Cerebellar nuclear complex (tissue), 1 donor: ENCODE measurements at places on chromosomes 12 and 14.
A peak's percentile ranks its signal among the peaks of the same experiment; 100 is the strongest.

- DNase-seq, result no peak
These were observed at the start of gene B3GNT4 for GRCh38 chr12:122203301-122204166. TSS of gene B3GNT4 (plus strand) at chr12:122203709. CDS start at chr12:122204619, 910 bp downstream.

DNA sequence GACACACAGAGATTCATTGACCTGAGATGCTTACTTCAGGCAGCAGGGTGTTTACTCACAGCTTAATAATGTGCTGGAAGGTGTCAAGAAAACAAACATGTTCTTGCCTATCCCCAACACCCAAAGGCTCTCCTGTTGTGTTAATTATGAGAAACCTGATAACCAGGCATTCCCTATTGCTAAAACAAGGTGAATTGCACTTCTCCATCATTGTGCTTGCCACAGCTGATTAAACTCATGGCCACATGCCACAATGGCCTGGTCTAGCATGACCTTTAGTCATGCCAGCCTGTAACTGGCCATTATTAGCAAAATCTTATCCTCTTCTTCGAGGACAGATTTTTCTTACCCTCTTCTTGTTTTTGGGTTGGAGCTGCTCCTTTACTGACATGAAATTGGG, 21.4 kb downstream of the SMOC1 start:
- DNase-seq, result no peak

DNA sequence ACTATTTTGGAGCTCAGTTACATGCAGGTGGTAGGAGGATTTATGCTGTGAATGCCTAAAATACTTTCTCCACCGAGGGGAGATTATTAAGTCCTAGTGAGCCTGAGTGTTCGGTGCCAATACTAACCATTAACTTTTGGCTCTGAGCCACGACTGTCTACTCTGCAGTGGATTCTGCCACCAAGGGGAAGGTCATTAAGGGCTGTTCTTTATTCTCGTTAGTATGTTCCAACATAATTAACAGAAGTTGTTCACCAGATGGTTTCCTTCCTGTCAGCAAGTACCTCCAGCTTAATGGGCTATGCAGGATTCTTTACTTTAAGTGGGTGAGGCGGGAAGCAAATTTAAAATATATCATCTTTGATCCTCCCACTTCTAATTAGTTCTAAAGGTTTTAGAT, 326.3 kb downstream of the BMP4 start:
- no peak for DNase-seq

- no peak for DNase-seq
These were observed 377.1 kb upstream of the KITLG start for GRCh38 chr12:88957358-88957757.

- no peak for DNase-seq
These were observed 143.7 kb upstream of the FRMD6 start for GRCh38 chr14:51507906-51508511.

DNA sequence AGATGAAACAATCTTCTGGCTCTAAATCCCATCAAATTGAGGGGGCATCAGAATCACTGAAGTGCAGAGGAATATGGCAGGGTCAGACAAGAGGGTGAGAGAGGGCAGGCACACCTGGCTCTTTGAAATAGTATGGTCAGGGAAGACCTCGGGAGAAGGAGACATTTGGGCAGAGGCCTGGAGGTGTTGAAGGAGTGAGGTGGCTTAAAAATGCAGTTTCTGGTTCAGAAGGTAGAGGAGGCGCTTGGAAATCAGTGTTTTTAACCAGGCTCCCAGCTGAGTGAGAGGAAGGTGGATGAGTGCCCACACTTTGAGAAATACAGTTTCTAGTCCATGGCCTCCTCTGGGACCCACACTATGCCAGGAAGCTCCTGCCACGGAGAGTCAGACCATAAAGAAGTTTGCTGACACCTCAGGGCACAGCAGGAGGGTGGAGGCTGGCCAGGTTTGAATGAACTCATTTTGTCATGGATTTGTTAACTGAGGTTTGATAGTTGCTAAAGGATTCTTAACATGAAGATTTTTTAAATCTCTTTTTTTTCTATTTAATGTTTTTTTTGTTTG, 20.1 kb downstream of the NID2 start:
- DNase-seq, result no peak

DNA sequence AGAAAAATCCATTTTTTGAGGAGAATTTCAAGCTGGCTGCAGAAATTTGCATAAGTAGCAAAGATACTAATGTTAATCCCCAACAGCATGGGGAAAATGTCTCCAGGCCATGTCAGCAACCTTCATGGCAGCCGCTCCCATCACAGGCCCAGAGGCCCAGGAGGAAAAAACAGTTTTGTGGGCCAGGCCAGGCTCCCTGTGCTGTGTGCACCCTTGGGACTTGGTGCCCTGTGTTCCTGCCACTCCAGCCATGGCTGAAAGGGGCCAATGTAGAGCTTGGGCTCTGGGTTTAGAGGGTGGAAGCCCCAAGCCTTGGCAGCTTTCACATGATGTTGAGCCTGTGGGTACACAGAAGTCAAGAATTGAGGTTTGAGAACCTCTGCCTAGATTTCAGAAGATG, 76.3 kb downstream of the MGAT4C start:
- no peak for DNase-seq

DNA sequence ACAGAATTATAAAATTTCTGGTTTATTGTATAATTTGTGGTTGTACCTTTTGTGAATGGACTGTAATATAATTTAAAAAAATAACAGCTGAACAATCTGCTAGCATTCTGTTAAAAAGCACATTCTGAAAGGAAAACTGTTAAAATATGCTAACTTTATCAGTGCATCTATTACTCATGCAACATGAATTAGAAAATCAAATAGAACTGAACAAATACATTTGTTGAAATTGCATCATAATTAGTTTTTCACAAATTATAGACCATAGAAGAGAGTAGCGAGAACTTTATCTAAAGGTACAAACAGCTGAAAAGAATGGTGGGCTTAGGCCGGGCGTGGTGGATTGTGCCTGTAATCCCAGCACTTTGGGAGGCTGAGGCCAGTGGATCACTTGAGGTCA, 33.0 kb downstream of the PTPN21 start:
- no peak for DNase-seq

DNA sequence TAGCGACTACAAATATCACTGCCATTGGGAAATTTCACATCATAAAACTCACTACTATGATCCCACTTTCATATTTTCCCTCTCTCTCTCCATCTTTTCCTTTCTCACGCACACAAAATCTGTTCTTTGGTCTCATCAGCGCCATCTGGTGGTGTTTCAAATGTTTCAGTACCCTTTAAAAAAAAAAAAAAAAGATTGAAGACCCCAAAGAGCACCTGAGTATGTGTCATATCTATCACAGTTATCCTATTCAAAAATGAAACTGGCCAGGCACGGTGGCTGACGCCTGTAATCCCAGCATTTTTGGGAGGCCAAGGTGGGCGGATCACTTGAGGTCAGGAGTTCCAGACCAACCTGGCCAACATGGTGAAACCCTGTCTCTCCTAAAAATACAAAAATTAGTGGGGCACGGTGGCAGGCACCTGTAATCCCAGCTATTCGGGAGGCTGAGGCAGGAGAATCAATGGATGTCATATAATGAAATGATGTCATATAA, 72.4 kb downstream of the TTC9 start:
- DNase-seq, result peak; percentile 3

GRCh38 chr12:117890644-117891043, 78.1 kb downstream of the KSR2 start:
- no peak for DNase-seq

- no peak for DNase-seq
These were observed 98.7 kb downstream of the WIF1 start for GRCh38 chr12:65022421-65022820.

DNA sequence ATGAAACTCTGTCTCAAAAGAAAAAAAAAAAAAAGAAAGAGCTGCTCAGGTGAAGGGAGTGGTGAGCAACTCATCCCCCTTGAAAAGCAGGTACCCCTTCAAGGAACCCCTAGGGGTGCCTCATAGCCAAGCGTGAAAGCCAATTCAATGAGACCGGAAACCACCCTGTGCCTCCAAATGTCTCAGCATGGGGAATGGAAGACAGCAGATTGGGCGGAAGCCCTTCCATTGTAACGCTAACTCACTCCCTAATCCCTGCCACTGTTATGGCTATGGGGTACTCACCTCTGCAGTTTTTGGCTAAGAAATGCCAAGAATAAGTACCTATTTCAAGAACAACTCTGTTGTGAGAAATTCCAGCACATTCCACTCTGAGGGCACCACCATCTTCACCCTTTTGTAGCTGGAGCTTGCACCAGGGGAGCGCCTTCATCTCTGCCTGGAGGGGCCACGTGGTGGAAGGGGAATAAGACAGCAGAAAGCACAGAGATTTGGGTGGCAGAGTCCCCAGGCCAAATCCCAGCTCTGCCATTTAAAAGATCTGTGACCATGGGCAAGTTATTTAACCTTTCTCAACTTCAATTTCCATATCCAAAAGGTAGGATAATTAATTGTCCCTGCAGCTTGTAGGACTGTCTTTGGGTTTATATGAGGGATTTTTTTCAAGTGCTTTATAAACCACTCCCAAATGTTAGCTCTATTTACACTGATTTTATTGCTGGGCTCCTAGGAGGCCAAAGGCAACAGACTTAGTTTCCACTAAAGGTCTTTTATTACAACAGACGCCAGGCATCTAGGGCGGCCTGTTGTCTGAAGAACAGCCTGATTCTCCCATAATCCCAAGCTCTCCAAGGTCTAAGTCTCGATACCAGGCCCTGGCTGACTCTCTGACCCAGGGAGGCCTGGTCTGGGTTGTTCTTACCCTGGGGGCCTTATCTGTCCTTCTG, 63.9 kb downstream of the ITPK1 start:
- no peak for DNase-seq

- DNase-seq, result no peak
These were observed 7.8 kb downstream of the WNT1 start for GRCh38 chr12:48985901-48986300.

DNA sequence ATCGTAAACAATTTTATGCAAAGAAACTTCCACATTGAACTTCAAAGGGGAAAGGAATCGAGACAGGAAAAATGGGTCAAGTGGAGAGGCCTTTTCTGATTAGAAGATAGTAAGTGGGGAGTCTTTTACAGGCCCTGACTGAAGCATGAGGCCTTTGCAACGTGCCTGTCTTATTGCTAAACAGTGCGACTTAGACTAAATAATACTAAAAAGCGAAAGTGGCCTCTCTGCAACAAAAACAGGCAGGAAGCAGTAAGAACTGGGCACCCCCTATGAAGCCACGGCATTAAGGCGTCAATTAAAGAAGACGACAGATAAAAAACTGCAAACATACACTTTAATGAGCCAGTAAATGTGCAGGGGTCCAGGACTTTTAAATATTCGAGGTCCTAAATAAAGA, 283.4 kb upstream of the GRIP1 start:
- no peak for DNase-seq

DNA sequence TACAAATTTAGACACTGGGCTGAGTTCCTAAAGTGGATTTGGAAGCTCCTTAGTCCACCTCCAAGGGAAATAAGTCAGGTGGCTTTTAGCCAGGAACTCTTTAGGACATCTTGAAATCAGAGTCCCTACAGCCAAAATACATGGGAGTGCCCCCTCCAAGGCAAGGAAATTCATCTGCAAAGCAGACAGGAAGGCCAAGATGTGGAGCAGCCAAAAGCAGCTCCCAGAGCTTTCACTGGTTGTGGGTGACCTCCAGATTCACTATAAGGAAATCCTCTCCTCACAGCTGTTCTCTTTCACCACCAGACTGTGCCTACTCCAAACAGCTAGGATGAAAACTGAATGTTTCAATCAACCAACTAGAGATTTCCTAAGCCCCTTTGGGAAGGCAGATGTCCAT, 6.6 kb downstream of the TTC9 start:
- no peak for DNase-seq

- DNase-seq, result no peak
These were observed 12.7 kb downstream of the CPSF6 start for GRCh38 chr12:69252033-69252432.

- no peak for DNase-seq
These were observed 11.9 kb downstream of the CALM1 start for GRCh38 chr14:90408713-90409112.

DNA sequence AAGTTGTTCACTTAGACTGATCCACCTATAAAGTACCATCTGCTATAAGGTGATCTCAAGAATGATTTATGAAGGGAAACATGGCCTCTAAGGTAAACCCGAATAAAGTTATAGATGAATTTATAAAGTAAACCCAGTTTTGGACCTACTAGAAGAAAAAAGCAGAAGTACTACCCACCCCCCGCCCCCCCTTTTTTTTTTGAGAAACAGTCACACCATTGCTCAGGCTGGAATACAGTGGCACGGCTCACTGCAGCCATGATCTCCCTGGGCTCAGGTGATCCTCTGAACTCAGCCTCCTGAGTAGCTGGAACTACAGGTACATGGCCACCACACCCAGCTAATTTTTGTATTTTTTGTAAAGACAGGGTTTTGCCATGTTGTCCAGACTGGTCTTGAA, 3.9 kb downstream of the ENTPD5 start:
- no peak for DNase-seq

DNA sequence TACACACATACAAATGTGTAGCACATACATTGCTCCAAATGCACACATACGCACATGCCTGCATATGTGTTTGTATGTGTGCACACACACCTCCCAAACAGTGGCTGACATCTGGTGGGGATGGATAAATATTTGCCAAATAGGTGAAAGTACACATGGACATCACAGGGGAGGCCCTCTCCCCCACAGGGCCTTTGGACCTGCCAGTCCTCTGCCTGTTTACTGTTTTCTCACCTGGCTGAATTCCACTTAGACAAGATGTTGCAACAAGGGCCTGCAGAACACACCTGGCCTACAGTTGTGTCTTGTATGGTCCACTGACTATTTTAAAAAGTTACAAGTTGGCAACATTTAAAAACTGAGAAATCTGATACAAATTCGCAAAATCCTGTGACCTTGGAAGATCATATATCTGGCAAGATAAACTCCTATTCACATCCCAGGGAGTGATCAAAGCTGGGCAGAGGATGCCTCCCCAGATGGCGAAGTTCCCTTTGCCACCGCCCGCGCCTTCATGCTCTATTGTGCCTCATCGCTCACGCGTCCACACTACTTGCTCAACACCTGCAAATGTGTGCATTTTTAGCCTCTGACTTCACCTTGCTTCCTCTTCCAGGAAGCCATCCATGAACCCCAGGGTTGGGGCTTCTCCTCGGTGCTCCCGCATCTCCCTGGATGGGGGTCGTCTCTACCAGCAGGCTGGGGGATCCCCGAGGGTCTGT, 118.4 kb upstream of the FZD10 start:
- DNase-seq, result no peak

- DNase-seq, result no peak
These were observed 29.3 kb downstream of the ACTR6 start for GRCh38 chr12:100229876-100230275.

DNA sequence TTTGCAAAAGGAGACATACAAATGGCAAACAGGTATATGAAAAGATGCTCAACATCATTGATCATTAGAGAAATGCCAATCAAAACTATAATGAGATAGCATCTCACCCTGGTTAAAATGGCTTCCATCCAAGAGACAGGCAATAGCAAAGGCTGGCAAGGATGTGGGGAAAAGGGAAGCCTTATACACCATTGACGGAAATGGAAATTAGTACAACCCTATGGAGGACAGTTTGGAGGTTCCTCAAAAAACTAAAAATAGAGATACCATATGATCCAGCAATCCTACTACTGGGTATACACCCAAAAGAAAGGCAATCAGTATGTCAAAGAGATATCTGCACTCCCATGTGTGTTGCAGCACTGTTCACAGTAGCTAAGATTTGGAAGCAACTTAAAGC, 17.3 kb upstream of the CKAP4 start:
- no peak for DNase-seq
